Left forelimb (tissue), 1 donor: ENCODE measurements at places on chromosomes 6 and 20.

DNA sequence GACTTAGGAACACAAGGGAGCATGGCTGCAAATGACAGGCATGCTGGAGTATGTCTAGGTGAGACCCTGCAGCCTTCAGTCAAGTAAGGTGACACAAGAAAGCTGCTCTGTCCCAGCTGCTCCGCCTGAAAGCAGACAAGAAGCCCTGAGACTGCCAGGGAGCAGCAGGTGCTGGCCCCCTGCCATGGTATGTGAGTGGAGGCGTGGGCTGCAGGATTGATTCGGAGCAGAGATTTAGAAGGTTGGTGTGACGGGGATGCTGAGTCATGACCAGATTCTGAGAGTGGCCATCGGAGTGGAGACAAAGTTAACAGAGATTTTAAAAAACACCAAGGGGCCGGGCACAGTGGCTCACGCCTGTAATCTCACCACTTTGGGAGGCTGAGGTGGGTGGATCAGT, 17.8 kb downstream of the LRP11 start:
- peak; percentile 72 for DNase-seq

- no peak for DNase-seq
Observed at GRCh38 chr20:48698507-48699267, 129.1 kb downstream of the PREX1 start.

- no peak for DNase-seq
Observed at GRCh38 chr6:1482381-1483166, 93.2 kb downstream of the FOXF2 start.

GRCh38 chr6:166253281-166253681, 54.9 kb downstream of the PRR18 start:
- DNase-seq, result no peak

GRCh38 chr6:15444881-15445280, 199.0 kb downstream of the JARID2 start:
- DNase-seq, result no peak
